ENCODE measurements at places on chromosomes 1 and 21.

GRCh38 chr1:86000601-86001000 lies 156.0 kb downstream of the COL24A1 start:
- no peak for DNase-seq

DNA sequence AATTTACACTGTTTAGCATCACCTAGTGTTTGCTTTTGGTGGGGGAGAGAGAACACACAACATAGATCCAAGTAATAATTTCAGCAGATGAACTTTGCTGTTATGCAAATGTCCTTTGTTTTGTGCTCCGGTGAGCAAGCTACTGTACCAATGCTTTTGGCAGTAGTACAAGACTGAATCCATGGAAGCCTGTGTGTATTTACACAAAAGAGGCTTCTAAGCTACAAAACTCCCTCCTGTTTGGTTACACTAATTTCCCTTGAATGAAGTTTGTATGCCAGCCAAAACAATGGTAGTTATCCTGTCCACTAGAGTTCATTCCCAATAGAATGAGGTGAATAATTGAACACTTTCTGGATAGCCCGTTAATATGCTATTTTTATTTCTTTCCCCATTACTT lies 320.5 kb downstream of the KCTD3 start:
- DNase-seq, result no peak

- no peak for DNase-seq
These were observed 2.8 kb downstream of the GCLM start for GRCh38 chr1:93906480-93906879.

DNA sequence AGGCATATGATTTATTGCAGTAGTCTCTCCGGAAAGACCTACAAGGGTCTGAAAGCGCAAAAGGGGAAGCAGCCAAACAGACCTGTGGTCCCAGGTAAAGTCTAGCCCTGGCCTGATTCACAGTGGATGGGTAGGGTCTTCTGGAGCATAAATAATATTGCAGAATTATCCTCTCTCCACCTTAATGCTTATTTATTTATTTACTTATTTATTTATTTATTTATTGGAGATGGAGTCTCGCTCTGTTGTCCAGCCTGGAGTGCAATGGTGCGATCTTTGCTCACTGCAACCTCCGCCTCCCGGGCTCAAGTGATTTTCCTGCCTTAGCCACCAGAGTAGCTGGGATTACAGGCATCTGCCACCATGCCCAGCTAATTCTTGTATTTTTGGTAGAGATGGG lies 11.8 kb upstream of the KLHDC8A start:
- no peak for DNase-seq

- DNase-seq, result no peak
These were observed 133.0 kb downstream of the ITSN1 start for GRCh38 chr21:33775100-33775828.

DNA sequence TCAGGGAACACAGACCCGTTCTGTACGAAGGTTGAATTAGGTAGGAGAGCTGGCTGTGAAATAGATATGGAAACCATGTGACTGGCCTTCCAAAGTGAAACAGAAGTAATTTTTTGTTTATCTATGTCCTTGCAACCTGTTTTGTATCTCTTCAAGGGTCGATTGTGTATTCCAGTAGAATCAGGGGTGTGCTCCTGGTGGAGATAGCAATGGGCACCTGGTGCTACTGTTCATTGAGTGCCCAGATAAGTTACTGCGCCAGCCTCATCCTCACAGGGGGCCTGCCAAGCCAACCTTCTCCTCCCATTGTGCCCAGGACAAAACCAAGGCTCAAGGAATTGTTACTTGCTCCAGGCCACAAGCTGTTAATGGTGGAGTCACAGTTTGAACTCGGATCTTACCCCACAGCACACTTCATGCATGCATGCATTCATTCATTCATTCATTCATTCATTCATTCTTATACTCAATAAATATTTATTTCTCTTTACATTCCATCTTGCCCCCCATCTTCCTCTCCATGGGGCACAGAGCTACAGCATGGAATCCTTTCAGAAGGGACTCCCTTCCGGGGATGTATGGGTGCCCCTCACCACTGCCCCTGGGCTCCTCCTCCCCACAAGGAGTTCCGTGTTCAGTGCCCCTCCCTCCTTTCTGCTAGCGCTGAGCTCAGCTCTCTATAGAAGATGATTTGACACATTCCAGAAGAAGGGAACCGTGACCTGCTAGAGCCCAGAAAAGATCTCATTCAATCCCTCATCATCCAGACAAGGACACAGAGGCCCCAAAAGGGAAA lies 24.0 kb downstream of the ADORA1 start:
- DNase-seq, result no peak

DNA sequence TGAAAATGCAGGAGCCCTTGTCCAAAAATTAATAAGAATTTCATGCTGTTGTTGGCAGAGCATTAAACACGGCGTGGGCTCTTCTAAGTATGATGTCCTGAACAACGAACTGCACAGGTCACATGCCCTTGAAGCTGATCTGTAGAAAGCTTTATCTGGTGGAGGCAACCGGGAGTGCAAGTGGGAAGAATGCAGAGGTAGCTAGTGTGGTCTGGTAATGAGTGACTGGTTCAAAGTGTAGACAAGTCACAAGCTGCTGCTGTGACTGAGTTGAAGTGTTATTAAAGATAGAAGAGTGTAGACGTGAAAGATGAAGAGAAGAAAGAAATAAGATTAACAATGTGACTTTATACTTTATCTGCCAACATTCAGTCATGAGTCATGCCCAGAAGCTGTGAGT lies 361.9 kb downstream of the TTLL7 start:
- DNase-seq, result no peak

DNA sequence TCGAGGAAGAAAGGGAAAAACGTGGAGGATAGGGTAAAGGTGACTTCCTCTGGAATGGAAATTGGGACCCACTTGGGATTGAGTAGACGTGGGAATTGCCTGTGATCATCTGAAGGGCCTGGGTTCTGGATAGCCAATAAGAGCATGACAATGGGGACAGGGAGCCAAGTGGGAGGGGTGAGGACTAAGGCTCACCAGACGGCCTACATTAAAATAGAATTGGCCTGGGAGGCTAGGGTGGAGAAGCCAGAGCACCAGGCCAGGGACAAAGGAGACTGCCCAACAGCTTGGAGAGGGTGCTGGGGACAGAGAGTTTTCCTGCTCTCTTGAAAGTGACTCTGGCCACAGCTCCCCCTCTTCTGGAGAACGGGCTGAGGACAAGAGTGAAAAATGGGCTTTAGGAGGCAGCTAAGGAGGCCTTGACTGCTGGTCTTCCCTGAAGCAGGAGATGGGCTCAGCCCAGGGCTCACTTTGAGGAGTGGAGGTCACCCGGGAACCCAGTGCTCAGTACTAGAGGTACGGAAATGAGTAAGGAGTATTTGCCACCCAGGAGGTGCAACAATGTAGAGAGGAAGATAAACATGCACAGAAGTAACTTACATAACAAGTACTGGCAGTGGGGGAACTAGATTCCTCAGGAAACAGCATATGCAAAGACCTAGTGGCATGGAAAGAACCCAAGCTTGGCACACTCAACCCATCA lies 18.8 kb downstream of the INKA2 start:
- no peak for DNase-seq
